Lung (tissue), 17 donors: ENCODE measurements at places on chromosomes 16 and 17. TPM values are rescaled to one million over a fixed set of nuclear protein-coding genes. Genes with fewer than 3 reads are reported as not detected.

KCNH6 gene
- total RNA-seq, result 1.6 TPM

CLDN9 gene
- total RNA-seq, result 1.5 TPM

DNA sequence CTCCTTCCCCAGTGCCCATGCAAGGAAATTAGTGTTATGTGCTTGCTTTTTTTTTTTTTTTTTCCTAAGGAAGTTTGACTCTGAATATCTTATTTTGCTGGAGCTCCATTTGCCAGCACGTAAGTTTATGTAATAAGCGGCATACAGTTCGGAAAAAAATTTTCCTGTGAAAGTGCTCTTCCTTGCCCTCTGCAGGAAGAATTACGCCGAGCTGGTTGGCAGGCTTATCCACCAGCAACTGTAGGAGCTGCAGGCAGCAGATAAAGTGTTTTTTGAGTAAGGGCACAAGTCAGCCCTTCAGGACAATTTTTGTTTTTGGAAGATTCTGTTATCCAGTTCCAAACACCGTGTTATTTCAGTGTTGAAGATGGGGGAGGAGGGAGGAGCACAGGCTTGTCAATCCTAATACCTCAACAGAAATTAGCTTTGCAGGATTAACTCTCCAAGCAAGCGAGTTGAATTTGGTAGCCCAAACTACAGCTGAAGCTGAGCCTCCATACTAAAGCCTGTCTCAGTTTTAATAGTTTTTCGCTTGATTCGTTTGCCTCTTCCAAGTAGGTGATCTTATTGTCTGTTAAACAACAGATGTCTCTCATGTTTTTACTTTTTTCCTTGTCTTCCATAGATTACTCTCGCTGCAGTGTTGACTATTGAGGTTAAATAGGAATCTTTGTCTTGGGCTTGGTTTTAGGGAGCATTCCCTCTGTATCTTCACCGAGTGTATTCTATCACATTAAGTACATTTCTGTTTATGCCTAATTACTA lies 1.1 kb downstream of the SPECC1 start:
- peak; percentile 61 for DNase-seq

OR1A1 gene
- not detected for total RNA-seq

NPIPB9 gene
- 5.5 TPM for total RNA-seq

- no peak for DNase-seq
These were observed 13.8 kb downstream of the CASKIN2 start for GRCh38 chr17:75501378-75502071.

PDILT gene
- total RNA-seq, result not detected

DNA sequence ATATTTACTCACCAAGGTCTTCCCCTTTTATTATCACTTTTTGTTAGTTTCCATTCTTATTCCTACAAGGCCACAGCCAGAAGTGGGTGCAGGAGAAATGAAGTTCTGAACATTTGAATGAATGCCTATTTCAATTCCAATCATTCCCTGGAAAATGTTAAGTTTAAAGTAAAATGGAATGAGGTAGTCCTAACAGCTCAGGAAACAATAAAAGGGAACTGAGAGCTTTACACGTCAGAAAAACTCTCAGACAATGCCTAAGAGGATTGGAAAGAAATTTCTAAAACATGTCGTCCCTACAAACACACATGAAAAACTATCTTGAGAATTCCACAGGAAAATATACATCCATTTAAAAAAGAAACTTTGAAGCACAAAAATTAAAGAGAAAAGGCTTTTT lies 238.8 kb downstream of the STX8 start:
- no peak for DNase-seq

- DNase-seq, result no peak
These were observed 16.5 kb downstream of the PLA2G10 start for GRCh38 chr16:14677627-14678026.

DNA sequence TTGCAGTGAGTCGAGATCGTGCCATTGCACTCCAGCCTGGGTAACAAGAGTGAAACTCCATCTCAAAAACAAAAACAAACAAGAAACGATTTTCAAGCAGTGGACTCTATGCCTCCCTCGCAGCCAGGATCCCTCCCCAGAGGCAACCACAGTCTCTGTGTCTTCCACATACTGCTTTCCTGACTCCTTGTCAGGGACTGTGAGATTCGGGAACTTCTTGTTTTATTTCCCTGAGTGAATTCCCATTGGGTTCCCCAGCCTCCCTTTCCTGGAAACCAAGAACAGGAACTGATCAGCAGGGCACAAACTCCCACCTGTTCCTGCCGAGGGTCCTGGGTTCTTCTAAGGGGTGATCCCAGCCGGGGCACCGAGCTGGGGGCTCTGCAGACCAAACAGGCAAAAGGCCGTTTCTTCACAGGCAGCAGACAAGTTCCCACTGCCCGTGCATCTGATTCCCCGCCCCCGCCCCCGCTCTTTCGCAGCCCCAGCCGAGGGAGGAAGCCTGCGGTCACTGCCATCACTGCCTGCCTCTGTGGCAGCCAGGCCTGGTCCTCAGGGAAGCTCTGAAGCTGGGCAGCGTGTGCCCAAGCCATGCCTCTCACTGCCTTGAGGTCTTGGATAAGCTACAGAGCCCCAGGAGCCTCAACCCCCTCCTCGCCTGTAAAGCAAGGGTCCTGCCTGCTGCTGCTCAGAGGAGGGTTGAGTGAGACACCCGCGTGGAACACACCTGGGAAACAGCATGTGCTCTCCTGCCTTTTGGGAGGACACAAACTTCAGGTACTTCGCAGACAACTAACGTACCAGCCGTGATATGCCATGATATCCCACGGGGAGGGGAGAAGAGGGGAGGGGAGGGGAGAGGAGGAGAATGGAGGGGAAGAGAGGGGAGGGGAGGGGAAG lies 5.5 kb upstream of the PIEZO1 start:
- DNase-seq, result no peak

GRCh38 chr16:90016339-90016950 lies 2.8 kb downstream of the DBNDD1 start:
- no peak for DNase-seq
